ENCODE measurements at places on chromosomes 2 and 18.

GRCh38 chr2:181334158-181334826, 122.9 kb upstream of the ITGA4 start:
- no peak for DNase-seq

DNA sequence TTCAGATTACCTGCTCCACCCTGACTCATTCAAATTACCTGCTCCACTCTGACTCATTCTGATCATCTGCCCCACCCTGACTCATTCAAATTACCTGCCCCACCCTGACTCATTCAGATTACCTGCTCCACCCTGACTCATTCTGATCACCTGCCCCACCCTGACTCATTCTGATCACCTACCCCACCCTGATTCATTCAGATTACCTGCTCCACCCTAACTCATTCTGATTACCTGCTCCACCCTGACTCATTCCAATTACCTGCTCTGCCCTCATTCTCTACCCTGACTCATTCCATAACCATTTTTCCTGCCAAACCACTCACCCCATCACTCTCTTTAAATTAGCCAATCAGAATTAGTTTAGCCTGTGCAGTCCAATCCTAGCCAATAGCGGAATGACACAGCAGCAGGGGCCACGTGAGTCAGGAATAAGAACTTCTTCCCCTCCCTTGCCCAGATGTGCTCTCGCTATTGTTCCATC, 26.2 kb downstream of the CFAP53 start:
- no peak for DNase-seq

DNA sequence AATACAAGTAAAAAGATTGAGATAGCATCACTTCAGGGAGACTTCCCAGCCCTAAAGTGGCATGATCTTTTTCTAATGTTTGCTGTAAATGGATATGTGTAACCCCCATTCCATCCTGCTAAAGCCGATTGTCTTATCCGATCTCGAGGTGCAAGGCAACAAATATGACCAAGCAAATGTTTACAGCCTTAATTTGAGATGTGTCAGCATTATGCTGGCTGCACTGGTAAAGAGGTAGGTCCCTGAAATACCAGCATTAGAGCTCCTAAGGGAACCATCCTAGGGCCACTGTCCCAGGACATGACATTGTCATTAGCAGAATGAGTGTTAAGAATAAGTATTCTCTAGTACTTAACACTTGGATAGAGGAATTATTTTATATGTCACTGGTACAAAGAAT, 108.4 kb downstream of the EPC2 start:
- DNase-seq: no peak

- no peak for DNase-seq
These were observed 645.5 kb upstream of the ID2 start for GRCh38 chr2:8036366-8036765.

DNA sequence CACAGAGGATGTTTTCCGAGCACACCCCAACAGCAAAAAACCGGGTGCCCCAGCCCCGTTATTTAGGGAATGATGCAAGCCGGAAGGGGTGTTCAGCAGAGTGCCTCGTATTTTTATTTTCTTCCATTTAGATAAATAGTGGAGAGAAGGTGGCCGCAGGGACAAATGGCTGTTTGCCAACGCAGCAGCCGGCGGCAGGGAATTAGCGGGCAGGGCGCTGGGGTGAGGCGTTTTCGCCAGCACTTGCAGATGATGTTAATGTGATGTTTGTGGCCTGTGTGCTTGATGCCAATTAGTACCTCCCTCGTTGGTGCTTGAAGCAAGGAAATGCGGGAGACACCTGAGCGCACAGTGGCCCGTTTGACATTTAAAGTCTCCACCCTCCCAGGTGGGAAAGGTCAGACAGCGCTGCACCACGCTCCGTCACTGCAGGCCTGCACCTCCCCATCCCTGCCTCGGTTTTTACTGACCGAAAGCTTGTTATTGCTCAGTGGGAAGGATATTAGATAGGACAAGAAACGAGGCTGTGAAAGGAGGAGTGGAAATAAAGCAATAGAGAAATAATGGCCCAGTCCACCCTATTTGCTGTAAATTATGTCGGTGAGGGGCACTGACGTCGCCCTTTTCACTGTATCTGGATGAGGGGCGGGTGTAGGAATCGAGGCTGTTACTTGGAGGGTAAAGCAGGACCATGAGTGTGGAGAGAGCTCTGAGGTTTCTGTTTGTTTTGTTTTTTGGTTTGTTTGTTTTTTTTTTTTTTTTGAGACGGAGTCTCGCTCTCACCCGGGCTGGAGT, 39.1 kb downstream of the NFATC1 start:
- DNase-seq: no peak

- DNase-seq: peak; percentile 26
These were observed 1.7 kb downstream of the RTN4 start for GRCh38 chr2:55048508-55049042.

DNA sequence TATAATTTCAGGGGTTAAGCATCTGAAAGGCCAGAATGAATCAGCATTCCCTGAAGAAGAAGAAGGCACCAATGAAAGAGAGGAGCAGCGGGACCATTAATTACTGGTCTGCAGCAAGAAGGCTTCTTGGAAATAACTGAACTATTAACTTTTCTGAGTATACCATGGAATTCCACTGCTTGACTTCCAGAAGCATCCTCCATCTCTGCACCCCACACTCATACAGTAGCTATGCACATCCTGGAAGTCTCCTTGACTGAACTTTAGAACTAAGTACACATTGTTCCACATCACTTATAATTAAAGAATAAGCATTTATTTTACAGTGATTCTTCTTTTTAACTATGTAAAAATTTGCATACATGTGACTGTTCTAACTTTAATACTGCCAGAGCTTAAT, 131.5 kb downstream of the PPP1R1C start:
- no peak for DNase-seq

- DNase-seq: no peak
These were observed 46.2 kb downstream of the ACSL3 start for GRCh38 chr2:222907048-222907447.

GRCh38 chr18:72869226-72870185, 1.7 kb upstream of the NETO1 start:
- no peak for DNase-seq

DNA sequence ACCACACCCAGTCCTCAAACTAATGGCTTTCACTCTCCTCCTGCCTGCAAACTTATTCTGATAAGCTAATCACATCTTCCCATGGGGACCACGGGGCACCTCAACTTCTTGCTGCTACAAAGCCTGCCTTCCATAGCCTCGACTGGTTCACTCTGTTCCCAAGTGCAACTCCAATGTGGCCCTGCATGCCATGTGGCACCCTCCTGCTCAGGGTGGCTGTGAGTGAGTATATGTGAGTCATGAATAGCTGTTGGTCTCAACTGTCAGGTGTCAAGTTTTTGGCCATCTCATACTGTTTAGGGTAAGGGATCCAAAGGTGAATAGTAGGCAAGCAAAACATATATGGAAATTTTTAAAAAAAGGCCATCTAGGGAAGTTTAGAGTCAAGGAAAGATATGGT, 276.1 kb upstream of the DCC start:
- no peak for DNase-seq

DNA sequence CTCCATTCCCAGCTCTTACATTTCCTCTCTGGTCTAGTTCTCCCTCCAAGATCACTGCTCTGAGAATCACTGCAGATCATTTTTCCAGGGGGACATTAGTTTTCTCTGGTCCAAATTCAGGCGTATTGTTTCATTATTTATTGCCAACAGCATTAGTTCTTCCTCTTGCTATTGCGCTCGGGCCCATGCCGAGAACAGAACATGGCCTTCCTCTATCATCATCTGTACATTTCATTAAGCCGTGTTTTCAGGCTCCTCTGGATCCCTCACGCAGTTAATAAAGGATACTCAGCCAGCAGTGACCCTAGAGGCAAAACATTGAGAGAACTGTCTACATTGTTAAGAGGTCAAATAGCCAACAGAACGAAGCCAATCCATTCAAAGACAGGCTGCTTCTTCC, 63.9 kb downstream of the CCBE1 start:
- no peak for DNase-seq

GRCh38 chr2:24828238-24828996, 35.2 kb downstream of the CENPO start:
- DNase-seq: no peak

DNA sequence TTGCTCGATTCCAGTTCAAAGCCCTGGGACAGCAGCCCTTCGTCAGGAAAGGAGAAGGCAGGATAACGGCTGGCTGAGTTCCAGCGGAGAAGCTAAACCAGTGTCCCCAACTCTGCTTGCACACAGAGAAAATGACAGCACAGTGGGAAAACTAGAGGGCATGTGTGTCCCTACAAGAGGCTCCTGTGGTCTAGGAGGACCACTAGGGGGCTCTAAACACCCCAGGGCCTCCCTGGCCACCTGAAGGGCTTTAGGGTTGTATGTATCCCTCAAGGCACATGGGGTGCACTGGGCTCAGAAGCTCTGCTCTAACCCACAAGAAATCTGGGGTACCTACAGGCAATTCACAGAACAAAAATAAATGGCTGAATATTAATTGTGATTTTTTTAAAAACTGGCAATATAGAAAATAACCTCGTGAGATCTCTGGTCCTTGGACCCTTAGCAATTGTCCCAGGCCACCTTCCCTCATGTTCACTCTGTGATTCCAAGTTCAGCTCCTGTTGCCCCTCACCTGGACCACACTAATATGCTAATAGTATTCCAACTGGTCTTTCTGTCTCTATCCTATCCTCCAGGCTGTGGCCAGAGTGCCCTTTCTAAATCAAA, 17.5 kb downstream of the STAT1 start:
- peak; percentile 66 for DNase-seq

- no peak for DNase-seq
These were observed 42.5 kb upstream of the IL1R2 start for GRCh38 chr2:101949304-101949703.

DNA sequence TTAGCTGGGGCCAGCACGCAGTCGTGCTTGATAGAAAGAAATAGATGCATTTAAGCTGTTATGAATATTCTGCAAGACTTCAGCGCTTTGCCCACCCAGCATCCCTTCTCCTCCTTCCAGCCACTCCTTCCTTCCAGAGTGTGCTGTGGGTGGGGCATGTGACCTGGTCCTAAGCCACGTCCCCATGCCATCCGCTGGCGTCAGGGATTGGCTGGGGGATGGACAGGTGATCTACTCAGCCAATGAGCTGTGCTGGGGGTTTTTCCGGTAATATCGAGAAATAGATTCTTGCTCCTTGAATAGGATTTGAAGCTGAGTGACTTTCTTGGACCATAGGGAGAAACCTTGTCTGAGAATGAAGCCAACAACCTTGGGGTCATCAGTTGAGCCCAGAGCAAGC, 4.8 kb upstream of the ZAP70 start:
- DNase-seq: no peak

DNA sequence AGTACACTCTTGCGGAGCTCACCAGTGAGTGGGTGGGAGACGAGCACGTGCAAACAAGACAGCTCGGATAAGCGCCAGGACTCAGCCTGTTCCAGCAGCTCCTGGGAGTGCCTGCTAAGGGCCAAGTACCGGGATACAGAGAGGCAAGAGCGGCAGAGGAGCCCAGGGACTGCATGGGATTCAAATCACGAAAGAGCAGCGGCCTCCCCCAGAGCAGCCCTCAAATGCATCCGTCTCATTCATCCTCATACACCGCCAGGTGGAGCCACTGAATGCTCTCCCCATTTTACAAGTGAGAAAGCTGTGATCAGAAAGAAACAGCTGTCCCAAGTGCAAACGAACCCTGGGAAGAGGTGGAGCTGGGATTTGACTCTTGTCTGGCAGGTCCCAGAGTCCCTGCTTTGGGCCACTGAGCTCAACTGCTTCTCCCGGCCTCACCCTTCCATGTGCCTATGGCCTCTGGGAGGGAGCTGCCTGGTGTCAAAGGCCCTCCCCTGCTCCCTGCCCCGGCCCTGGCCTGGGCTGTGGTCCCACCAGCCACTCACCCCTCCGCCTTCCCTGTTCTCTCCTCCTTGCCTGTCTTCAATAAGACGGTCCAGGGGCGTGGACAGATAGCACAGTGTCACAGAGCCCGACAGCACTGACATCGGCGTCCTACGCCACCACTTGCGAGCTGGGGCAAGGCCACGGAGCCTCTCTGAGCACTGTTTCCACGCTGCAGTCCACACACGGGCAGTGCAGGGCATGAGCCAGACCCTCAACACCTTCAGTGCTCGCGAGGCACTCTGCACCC, 72.8 kb upstream of the TAF1B start:
- peak; percentile 68 for DNase-seq

DNA sequence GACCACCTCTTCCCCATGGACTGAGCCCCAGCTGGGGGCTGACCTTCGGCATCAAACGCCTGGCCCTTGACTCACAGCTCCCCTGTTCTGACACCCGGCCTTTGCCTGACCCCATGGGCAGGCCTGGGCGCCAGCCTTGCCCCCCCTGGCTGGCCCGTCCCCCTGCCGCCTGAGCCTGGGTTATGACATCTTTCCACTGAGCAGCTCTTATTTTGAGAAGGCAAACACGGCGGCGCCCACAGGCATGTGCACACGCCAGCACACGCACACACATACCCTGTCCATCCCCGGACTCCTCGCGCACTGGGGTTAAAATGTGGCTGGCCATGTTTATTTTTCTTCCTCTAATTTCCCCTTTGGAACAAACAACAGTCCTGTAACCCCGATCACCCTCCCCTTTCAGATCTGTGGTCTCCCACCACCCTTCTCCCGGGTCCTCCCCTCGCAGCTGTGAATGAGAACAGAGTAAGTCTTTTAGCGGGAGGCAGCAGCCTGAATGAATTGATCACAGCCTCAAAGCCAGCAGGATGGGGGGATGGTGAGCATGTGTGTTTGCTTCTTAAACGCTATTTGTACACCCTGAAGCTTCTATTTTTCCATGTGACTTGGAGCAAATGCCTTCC, 11.8 kb upstream of the ATOH8 start:
- DNase-seq: peak; percentile 53

GRCh38 chr2:68857855-68858456, 13.2 kb downstream of the BMP10 start:
- DNase-seq: no peak

DNA sequence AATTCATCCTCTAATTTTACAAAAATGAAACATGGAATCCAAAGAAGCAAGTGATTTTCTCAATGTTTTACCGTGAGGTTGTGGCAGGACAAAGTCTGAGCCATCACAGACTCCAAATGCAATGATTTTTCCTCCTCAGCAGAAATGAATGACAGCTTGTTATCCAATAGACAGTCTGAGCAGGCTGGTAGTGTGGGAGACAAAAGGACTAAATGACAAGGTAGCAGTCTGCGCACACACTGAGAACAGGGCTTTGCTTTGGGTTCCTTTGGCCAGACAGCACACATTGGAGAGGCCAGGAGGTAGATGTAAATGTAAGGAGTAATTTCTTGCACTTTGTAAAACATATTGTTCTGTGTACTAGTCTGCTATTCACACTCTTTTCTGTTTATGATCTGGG, 50.3 kb upstream of the RGPD4 start:
- DNase-seq: no peak

GRCh38 chr2:196959734-196960338, 33.3 kb upstream of the PGAP1 start:
- DNase-seq: no peak

GRCh38 chr2:9668687-9669345, 38.0 kb upstream of the YWHAQ start:
- no peak for DNase-seq

- no peak for DNase-seq
These were observed 1.8 kb downstream of the BARD1 start for GRCh38 chr2:214807653-214808052.
